ENCODE measurements at places on chromosomes 7 and 10.

GRCh38 chr10:131870831-131871672 lies 29.8 kb upstream of the PPP2R2D start:
- no peak for DNase-seq

GRCh38 chr7:11009631-11010030 lies 36.0 kb downstream of the PHF14 start:
- DNase-seq, result no peak

- no peak for DNase-seq
Measured at GRCh38 chr10:116470071-116470470, 42.4 kb downstream of the PNLIPRP3 start.

GRCh38 chr7:91293840-91294239 lies 29.6 kb downstream of the FZD1 start:
- DNase-seq, result no peak

GRCh38 chr10:72426986-72427385 lies 72.3 kb upstream of the DNAJB12 start:
- DNase-seq, result no peak

DNA sequence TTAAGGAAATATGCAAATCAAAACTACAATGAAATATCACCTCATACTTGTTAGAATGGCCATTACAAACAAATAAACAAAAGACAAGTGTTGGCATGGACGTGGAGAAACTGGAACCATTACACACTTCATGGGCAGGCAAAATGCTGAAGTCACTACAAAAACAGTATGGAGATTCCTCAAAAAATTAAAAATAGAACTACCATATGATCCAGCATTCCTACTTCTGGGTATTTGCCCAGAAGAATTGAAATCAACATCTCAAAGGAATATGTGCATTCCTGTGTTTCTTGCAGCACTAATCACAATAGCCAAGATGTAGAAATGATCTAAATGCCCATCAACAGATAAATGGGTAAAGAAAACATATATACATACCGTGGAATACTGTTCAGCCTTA lies 83.6 kb downstream of the NRCAM start:
- no peak for DNase-seq

GRCh38 chr10:18204039-18204835 lies 64.0 kb downstream of the CACNB2 start:
- no peak for DNase-seq

DNA sequence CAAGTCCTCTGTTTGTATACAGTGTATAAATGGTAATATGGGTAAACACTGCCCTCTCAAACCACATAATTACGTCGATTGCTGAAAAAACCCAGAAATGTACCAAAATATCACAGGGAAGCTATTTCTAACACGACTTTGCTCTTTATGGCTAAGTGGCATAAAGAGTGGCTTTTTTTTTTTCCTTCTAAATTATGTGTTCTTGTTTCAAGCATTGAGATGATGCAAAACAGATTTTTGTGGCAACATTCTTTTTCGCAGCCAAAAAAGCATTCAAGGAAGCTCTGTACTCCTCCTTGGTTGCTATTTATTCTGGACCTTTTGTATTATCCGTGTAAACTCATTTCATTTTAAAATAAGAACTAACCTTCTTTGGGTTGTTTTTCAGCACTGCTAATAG lies 138.9 kb downstream of the VTI1A start:
- no peak for DNase-seq

DNA sequence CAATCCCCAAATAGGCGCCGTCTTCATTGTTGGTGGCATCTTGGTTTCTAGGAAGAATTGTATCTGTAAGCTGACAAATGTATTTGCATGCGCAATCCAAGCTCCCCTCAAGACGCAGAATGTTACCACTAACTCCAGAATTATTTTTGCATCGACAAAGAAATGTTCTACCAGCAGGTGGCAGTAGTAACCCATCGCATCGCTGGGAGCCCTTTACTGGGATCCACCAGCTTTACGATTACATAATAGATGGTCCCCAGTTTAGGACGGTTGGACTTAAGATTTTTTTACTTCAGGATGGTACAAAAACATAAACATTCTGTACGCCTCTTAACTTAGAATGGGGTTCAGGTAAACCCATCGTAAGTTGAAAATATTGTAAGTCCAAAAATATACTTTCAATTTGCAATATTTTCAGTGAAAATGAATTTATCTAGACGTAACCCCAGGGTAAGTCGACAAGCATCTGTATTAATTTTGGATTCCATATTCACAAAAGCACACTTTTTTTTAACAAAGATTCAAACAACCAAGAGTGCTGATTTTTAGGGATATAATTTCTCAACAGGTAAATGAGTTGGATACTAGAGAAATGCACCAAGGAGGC lies 114.0 kb upstream of the COBL start:
- DNase-seq, result no peak

DNA sequence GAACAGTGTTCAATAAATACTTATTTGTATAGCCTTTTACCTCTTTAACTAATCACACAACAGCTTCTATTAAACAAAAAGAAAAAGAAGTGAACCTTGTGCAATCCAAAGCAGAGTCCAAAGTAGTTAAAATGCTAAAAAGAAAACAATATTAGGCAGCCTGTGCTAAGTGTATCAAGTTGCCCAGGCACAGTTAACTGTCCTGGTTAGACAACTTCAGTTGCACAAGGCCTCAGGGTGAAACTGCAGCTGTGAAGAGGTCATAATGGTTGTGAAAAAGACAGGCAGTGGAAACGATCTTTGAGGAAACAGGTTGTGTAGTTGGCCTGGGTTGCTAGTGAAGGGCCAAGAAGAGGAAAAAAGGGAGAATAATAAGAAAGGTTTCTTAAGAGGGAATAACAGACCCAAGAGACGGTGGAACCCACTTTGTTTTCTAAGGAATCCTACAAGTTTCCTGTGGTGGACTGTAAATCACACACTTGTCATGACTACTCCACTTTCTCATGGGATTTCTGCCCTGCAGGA lies 6.0 kb upstream of the CROT start:
- peak; percentile 19 for DNase-seq

- DNase-seq, result no peak
Measured at GRCh38 chr7:42745357-42746059, 166.4 kb downstream of the C7orf25 start.

DNA sequence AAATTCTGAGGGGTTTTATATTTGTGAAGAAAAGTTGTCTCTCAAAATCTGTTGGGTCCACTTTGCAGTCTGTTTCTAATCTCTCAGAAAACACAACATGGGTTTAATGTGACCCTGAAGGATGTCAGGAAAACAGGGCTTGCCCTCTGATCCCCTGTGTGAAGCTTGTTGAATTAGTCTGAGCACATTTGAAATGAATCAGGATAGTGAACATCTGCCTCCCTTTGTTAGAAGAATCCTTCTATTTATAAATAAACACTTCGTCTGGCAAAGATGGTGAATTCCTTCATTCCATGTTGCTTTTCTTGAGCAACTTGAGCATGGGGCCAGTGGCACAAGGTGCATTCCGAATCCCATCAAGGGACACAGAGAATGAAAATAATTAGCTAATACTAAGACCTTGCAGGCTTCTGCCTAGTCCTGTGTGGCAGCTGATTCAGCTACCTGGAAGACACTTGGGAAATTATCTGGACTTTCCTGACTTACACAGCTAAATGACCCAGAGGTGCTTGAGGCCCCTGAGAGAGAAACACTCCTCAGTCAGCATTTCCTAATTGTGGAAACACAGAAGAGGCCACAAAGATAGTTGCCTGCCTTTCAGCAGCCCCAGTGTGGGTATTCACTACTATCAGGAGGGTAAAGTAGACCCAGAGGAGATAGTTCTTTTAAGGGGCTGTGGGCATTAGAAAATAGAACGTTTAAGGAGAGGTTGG lies 305.5 kb downstream of the C7orf25 start:
- DNase-seq, result no peak

DNA sequence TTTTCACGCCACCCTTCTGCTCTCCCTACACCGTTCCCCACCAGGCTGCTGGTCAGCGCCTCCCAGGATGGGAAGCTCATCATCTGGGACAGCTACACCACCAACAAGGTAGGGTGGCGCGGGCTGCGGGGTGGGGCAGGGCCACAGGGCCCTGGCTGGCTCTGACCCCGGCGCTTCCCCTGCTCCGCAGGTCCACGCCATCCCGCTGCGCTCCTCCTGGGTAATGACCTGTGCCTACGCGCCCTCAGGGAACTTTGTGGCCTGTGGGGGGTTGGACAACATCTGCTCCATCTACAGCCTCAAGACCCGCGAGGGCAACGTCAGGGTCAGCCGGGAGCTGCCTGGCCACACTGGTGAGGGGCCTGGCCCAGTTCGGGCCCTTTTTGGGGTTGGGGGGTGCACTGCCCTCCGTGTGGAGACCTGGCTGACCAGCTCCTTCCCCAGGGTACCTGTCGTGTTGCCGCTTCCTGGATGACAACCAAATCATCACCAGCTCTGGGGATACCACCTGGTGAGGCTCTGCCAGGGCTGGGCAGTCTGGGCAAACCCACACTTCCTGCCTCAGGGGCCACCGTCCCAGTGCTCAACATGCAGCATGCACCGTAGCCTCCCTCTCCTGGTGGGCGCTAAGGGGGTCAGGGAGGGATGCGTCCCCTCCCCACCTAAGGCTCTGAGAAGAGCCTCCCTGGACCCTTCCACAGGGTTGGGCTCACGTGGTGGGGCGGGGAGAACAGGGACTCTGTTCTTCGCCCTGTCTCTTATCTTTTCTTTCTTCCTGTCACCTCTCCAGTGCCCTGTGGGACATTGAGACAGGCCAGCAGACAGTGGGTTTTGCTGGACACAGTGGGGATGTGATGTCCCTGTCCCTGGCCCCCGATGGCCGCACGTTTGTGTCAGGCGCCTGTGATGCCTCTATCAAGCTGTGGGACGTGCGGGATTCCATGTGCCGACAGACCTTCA lies 4.0 kb downstream of the GNB2 start:
- no peak for DNase-seq
